ENCODE measurements at places on chromosomes 5 and 9.

GRCh38 chr9:14741369-14741768 is 18.8 kb upstream of the CER1 start:
- DNase-seq: no peak

DNA sequence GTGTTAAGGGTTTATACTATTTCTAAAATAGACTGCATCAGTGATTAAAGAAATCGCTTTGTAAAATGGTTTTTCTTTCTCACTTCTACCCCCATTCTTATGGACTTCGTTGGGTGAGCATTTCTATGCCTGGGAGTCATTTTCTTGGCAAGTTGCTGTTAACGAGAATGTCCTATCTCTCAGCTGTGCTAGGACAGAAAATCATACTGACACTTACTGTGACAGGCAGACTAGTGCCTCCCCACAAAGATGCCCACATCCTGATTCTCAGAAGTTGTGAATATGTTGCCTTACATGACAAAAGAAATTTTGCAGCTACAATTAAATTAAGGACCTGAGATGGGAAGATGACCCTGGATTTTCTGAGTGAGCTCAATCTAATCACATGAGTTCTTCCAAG is 65.1 kb upstream of the NMUR2 start:
- DNase-seq: no peak

DNA sequence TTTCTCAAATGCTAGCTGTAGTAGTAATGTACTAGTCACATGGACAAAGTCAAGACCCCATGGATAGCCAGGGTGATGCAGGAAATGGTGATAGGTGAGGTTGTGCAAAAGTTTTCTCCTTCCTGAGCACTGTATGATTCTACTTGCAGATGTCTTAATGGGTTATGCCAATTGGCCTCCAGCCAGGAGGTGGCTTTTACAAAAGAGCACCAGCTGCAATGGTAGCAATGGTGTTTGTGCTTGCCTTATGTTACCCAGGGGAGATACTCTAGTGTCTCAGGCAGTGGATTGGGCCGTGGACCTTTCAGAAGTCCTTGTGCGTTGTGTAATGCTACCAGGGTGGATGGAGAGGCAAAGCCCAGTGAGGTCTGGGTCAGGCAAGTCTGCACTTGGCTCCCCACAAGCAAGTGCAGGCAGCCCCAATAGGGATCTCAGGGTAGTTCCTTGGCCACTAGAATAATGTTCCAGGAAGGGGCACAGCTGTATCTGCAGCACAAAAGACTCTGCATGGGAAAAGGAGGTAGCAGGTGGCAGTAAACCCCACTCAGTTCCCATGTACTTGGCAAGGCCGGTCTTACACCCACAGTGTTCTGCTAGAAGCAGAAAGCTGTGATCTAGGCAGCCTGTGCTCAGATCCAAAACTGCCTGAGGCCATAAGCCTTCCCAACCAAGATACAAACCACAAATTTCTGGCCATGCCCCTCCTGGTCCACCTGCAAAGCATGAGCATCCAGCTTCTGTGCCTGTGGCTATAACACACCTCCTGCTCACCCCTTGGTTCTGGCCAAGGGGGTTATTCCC is 46.4 kb upstream of the EDIL3 start:
- no peak for DNase-seq

DNA sequence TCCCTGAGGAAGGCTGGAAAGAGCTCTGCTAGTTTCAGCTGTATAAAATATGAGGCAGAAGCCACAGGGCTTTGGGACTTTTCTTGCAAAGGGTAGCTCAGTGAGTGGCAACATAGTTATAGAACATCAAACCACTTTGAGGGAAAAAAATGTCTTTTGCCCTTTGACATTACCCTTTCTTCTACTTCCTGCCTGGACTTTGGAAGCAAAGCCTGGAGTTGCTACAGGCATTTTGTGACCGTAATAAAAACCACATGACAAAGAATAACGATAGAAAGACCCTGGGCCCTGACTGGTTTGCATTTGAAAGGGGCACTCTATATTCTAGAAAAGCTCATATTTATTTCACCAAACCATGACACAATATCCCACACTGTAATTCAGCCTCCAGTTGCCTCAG is 440.9 kb downstream of the DIRAS2 start:
- no peak for DNase-seq

GRCh38 chr5:157951673-157952373 is 92.9 kb upstream of the CLINT1 start:
- DNase-seq: no peak

GRCh38 chr5:154401355-154401754 is 44.4 kb upstream of the SAP30L start:
- no peak for DNase-seq

DNA sequence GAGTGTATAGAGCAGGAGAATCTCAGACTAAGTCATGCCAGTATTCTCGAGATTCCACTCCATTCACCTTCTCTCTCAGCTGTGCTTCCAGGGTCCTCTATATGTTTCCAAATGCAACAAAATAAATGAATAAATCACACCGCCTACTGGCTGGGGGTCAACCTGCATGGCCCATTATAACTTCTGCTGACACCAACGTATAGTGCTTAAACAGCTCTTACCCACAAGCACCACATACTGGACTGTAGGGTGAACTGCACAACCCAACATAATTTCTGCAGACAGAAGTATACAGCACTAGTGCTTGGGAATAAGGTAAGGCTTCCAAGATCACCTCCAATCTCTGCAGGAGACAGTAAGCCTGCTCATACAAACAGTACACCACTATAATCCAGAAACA is 33.1 kb upstream of the HTR4 start:
- DNase-seq: no peak

DNA sequence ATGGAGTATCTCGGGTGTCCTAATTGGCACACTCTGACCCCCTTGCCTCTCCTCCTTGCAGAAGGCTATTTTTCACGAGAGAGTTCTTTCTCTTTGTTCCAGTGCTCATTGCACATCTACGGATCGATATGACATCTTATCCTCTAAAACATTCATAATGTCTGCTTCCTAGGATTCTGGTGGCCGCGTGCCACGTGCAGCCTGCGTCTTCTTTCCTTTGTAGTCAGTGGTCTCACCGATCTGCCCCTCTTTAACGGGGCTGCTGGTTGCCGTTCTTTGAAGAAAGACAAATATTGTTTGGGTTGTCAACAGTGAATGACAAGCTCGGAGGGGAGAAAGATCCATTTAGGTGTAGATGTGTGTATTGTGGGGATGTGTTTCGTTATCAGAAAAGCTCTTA is 252.4 kb upstream of the WWC1 start:
- DNase-seq: no peak

DNA sequence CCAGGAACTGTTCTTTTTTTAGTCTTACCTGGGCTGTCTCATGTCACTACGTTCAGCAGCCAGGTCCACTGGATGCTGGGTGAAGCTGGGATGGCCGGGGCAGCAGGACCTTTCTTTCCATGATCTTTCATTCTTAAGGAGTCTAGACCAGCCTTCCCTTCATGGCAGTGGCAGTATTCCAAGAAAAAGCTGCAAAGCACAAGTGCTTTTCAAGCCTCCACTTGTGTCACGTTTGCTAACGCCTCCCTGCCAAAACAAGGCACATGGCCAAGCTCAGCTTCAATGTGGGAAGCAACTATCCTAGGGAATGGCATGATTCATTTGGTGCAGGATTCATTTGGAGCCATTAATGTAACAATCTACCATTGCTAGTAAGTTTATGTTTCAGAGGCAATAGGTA is 94.8 kb downstream of the RCL1 start:
- no peak for DNase-seq

- DNase-seq: no peak
Observed at GRCh38 chr5:87347272-87347671, 65.5 kb downstream of the CCNH start.

DNA sequence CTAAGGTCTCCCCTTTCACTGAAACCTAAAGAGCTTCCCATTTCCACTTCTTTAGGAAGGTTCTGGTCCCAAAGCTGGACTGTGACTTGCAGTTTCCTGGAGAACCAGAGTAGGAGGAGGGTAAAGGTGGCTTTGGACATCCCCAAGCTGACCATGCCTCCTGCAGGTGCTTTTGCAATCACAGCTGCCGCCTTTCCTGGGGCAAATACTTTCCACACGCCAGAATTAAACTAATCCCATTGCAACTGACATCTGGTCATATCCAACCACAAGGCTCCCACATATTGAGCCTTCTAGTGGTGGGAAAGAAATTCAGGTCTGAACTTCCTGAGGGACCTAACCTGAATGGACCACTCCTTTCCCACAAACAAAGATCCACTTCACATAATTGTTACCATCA is 92.7 kb downstream of the NRG2 start:
- no peak for DNase-seq

GRCh38 chr9:5857928-5858327 is 25.0 kb upstream of the ERMP1 start:
- no peak for DNase-seq

- DNase-seq: no peak
Observed at GRCh38 chr5:160448886-160449285, 27.2 kb downstream of the PTTG1 start.

DNA sequence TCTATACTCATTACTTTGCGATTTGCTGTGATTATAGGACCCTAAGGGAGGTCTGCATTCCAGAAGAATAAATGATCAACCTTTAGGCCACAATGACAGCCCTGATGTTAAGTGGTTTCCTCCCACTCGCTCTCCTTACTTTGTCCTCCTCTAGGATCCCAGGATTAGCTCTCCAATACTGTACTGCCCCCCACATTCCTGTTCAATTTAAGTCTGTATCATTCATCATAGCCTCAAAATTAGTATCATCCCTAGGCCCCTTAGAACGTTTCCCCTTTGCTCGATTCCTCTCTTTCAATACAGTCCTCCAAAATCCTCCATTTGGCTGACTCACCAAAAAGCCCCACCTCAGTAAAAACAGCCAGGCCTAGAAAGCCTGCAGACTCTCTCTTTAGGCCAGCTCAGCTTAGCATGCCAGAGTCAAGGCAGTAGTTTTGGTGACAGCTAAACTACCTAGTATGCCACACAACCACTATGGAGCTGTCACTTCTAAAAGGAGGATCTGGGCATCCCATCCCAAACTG is 24.4 kb downstream of the RNF145 start:
- DNase-seq: no peak

Data from esophagus squamous epithelium (tissue), 5 donors.